Glutamatergic neuron (in vitro differentiated cells): ENCODE measurements at places on chromosomes 12 and 14.

GRCh38 chr12:131072451-131073230 lies 118.9 kb downstream of the ADGRD1 start:
- DNase-seq = no peak

- DNase-seq = no peak
These were observed 5.9 kb upstream of the CCDC91 start for GRCh38 chr12:28184375-28184774.

DNA sequence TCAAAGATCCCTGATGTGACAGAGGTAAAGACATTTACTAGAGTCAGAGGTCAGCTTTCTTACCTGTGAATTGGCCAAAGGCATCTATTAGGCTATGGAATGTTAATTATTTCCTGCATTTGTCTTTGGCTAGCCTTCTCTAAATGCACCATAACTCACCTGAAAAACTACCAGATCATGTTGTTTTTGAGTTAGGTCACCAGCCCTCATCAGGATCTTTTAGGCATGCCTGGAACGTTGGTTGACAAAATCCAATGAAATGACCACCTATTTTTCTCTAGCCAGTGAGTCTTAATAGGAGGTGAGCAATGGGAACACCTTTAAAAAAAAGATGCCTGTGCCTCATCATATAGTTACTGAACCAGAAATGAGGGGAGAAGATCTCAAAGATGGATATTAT lies 46.2 kb downstream of the ANO4 start:
- DNase-seq = no peak

GRCh38 chr12:131729254-131729955 lies 18.5 kb downstream of the SFSWAP start:
- no peak for DNase-seq

GRCh38 chr12:88585077-88585476 lies 4.8 kb upstream of the KITLG start:
- DNase-seq = no peak

- no peak for DNase-seq
These were observed 23.1 kb upstream of the FBXO21 start for GRCh38 chr12:117213295-117213808.

DNA sequence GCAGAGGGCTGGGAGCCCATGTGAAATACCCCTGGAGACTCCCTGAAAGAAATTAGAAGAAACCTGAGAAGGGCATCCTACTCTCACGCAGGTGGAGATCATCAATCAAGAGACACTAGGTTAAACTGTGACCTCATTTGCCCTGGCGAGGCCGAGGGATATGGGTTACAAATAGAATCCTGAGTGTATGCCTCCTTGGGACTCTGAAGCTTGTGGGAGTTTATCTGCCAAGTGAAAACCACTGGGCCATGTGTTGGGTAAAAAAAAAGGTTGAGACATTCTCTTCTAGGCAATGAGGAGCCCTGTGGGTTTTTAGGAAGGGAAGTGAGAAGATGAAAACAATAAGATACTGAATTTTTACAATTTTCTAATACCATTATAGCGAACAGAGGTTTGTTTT lies 160.7 kb upstream of the ARID2 start:
- no peak for DNase-seq

- no peak for DNase-seq
These were observed 77.5 kb downstream of the FAR2 start for GRCh38 chr12:29226616-29227015.

GRCh38 chr14:102279688-102280348 lies 25.1 kb downstream of the MOK start:
- DNase-seq = no peak

GRCh38 chr14:78141590-78141989 lies 28.6 kb upstream of the NRXN3 start:
- DNase-seq = no peak

DNA sequence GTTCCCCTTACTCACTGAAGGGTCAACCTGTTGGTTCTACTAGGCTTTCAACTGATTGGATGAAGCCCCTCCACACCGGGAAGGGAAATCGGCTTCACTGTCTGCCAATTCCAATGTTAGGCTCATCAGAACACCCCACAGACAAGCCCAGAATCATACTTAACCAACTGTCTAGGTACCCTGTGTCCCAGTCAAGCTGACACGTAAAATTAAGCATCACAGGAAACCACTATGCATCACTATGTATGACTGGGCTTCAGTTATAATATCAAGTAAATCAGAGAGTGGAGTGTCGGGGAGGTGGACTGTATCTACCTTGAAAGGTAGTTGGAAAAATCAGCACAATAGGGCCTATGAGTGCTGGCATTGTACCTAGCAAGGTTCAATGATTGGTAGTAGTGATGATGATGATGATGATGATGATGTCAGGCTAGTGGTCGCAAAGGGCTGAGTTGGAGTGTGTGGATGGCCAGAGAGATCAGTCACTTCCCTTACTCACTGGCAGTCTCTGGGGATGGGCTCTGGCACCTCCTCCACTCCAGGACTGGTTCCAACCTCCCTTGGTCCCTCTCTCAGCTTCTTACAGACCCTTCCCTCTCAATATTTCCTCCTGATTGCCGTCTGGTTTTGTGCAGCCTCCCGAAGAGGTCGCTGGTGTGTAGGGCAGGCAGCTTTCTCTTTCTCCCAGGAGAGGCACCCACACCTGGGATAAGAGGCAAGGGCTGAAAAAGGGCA lies 3.3 kb upstream of the ATG101 start:
- DNase-seq = no peak

- DNase-seq = no peak
These were observed 142.8 kb downstream of the SCARB1 start for GRCh38 chr12:124720681-124721500.

DNA sequence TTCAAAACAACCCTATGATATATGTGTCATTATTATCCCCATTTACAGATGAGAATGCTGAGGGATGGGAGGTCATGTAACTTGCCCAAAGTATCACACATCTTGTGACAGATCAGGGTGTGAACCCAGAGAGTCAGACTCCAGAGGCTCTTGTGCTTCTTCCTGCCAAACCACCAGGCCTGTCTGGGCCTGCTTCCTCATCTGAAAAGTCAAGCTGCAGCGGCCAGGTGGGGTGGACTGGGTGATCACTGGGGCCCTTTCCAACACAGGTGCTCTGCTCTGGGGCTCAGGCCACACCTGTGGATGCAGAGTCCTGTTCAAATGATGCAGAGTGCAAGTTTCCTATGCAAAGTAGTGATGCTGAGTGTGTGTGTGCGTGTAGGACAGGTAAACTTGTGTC lies 26.7 kb downstream of the TSPAN11 start:
- no peak for DNase-seq

GRCh38 chr14:33568935-33569579 lies 381.8 kb downstream of the EGLN3 start:
- no peak for DNase-seq
